ENCODE measurements at places on chromosomes 4 and X.
A peak's percentile ranks its signal among the peaks of the same experiment; 100 is the strongest.

DNA sequence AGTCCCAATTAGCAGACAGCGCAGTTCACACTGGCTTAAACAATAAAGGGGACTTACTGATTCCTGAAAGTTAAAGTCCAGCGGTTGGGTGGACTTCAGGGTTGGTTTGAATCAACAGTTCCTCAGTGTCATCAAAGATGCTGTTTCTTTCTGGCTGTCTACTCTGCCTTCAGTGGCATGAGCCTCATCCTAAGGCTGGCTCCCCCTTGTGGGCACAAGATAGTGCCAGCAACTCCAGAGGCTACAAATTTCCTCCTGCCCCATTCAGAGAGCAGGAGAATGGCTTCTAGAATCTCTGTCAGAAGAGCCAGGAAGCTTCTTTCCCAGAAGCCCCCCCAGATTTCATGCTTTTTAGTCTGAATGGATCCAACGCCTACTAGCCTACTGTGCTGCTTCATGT is 82.4 kb upstream of the MTM1 start:
- no peaks in the 10 kb centered on the region for H3K36me3 ChIP-seq
- H3K27me3 ChIP-seq = peaks cover 3% of the 10 kb centered on the region
- H3K27ac ChIP-seq = no peak overlapping the region
- DNase-seq = peak; percentile 57
- H3K4me1 ChIP-seq = peaks cover 26% of the 10 kb centered on the region
- H3K4me3 ChIP-seq = no peak overlapping the region

DNA sequence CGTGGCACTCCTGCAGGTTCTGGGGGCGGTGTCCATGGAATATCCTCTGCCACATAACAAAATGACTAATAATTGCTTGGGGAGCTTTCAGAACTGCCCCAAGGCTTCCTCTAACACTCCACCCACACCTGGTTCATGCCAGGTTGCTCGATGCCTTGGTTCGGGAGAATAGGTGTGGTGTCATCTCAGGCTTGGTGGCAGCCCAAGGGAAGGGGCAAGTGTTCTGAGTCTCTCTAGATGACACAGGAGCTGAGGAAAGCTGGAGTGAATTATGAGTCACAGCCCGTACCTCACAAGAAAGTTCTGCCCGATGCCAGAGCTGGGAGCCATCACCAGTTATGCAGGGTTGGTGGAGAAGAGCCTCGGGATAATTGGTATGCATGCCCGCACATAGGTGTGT is 14.7 kb downstream of the FTSJ1 start:
- H3K27ac ChIP-seq = no peak overlapping the region
- H3K36me3 ChIP-seq = peaks cover 4% of the 10 kb centered on the region
- H3K27me3 ChIP-seq = no peaks in the 10 kb centered on the region
- DNase-seq = no peak
- no peak overlapping the region for H3K4me3 ChIP-seq

- no peak overlapping the region for H3K4me3 ChIP-seq
- peaks cover 3% of the 10 kb centered on the region for H3K27me3 ChIP-seq
- no peaks in the 10 kb centered on the region for H3K4me1 ChIP-seq
- no peak overlapping the region for H3K27ac ChIP-seq
These were observed 45.8 kb downstream of the DCLK2 start for GRCh38 chr4:150123796-150124677.

GRCh38 chr4:174674305-174674840 is 152.1 kb upstream of the HPGD start:
- H3K27me3 ChIP-seq = peaks cover 2% of the 10 kb centered on the region
- no peaks in the 10 kb centered on the region for H3K36me3 ChIP-seq
- no peak overlapping the region for H3K4me3 ChIP-seq
- H3K4me1 ChIP-seq = no peaks in the 10 kb centered on the region
- no peak overlapping the region for H3K27ac ChIP-seq

DNA sequence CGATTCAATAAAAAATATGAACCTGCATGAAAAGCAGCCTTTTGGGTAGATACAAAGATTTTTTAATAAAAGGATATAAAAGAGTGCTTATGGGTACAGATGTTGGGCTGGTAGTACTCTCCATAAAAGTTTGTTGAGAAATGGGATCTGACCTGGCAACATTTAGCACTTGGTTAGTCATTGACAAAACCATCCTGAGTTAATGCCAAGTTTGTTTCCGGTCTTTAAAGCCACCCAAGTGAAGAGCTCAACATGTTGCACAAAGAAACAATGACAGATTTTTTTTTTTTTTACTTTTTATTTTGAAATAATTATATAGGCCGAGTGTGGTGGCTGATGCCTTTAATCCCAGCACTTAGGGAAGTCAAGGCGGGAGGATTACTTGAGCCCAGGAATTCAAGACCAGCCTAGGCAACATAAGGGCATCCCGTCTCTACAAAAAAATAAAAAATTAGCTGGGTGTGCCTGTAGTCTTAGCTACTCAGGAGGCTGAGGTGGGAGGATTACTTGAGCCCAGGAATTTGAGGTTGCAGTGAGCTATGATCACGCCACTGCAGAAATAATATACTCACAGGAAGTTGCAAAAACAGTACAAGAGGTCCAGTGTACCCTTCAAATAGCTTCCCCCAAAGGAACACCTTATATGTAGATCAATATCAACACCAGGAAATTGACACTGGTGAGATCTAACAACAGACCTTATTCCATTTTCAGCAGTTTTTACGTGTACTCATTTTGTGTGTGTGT is 16.6 kb downstream of the CHST7 start:
- no peak for DNase-seq
- H3K36me3 ChIP-seq = peaks cover 9% of the 10 kb centered on the region
- no peak overlapping the region for H3K27ac ChIP-seq
- H3K27me3 ChIP-seq = no peaks in the 10 kb centered on the region

DNA sequence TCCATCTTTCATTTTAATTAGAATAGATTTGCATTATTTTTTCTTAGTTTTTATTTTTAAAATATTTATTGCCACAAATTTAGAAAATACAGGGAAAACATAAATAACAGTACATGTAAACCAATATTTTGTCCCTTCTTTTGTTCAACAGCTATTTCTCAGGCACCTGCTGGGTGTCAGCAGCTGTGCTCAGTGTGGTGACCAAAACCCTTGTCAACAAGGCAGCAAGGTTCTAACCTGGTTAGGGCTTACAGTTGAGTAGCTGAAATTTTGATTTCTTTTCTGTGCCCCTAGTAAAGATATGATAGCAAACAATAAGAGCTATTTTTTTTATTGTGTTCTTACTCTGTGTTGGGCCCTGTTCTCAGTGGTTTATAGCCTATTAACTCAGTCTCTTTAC is 128.1 kb downstream of the PTTG2 start:
- H3K36me3 ChIP-seq = peaks cover 33% of the 10 kb centered on the region
- H3K4me1 ChIP-seq = peaks cover 5% of the 10 kb centered on the region
- no peak overlapping the region for H3K4me3 ChIP-seq
- H3K27ac ChIP-seq = no peak overlapping the region
- no peak for DNase-seq

DNA sequence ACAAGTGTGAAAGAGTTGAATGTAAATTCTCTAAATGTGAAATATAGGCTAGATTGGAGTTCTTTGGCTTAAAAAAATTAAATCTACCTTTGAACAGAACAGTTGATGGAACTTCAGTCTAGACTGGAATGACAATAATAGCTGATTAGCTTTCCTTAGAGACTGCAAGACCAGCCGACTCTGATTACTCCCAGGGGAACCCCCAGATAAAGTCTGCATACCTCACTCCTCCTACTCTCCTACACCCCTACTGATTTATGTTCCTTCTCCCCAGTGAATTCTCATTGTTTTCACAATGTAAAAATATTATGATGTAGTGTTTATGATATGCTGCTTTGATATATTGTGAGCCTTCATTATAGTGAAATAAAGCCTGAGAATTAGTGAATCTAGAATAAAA is 241.3 kb downstream of the CFAP299 start:
- H3K27ac ChIP-seq = no peak overlapping the region
- no peak for DNase-seq
- H3K4me1 ChIP-seq = no peaks in the 10 kb centered on the region
- H3K4me3 ChIP-seq = no peak overlapping the region
- no peaks in the 10 kb centered on the region for H3K36me3 ChIP-seq

- no peak overlapping the region for H3K27ac ChIP-seq
- H3K4me1 ChIP-seq = no peaks in the 10 kb centered on the region
- H3K4me3 ChIP-seq = no peak overlapping the region
- no peaks in the 10 kb centered on the region for H3K36me3 ChIP-seq
- DNase-seq = no peak
These were observed 5.3 kb downstream of the YIPF7 start for GRCh38 chr4:44646151-44646550.

DNA sequence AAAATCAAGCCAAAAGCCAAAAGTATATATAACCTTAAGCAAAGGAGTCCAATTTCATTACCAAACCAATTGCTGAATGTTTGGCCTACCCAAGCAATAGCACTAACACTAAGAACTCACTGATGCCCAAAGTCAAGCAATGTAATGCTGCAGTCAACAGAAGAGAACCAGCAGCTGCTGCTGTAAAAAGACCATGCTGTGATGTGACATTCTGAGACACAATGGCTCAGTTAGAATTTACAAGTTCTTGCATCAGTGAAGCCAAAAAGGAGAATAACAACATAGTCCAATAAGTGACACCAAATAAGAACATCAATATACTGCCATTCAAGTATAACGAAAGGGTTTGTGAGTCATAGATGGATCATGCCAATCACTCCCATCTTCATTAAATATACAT is 514.0 kb upstream of the DIAPH2 start:
- H3K27ac ChIP-seq = no peak overlapping the region
- H3K36me3 ChIP-seq = no peaks in the 10 kb centered on the region
- H3K4me3 ChIP-seq = no peak overlapping the region
- H3K4me1 ChIP-seq = no peaks in the 10 kb centered on the region

DNA sequence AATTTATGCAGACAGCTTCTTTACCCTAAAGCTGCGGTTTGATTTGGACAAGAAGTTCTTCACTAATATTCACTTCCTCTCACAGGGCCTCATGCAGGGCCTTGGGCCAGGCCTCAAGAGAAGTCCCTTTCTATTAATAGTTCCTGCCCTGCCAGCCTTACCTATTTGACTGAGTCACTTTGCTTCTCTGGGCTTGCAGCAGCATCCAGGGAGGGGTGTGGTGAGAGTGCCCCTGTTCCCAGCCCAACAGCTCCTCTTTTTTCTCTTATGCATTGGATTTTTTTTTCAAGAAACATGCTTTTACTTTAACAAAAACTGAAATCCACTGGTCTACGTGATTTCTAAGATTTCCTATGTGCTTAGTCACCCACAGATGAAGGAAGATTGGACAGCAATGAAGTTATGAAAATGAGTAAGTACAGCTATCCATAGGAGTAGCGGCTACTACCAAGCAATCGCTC is 26.7 kb downstream of the FAM156B start:
- H3K36me3 ChIP-seq = no peaks in the 10 kb centered on the region
- H3K4me3 ChIP-seq = no peak overlapping the region
- peaks cover 12% of the 10 kb centered on the region for H3K27me3 ChIP-seq

- peak overlapping the region; percentile 14 for H3K27ac ChIP-seq
- peaks cover 61% of the 10 kb centered on the region for H3K4me1 ChIP-seq
- DNase-seq = no peak
- H3K36me3 ChIP-seq = peaks cover 13% of the 10 kb centered on the region
- H3K27me3 ChIP-seq = no peaks in the 10 kb centered on the region
- H3K4me3 ChIP-seq = no peak overlapping the region
These were observed 178.1 kb downstream of the MAML3 start for GRCh38 chr4:139975830-139976272.

DNA sequence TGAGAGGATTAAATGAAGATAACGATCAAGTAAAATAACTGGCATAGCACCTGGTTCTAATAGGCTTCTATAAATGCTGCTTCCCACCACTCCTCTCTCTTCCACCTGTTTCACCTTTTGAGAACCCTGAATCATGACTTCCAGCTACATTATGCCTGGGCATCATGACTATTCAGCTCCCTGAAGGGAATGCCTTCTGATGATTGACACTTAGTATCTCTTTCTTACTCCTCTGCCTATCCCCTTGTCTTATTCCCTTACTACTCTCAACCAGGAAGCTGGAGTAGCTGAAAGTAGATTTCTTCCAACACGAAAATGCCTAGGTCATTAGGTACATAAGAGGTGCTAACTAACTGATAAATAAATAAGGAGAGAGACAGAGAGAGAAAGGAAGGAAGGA is 24.7 kb upstream of the CXCL8 start:
- no peaks in the 10 kb centered on the region for H3K36me3 ChIP-seq
- no peaks in the 10 kb centered on the region for H3K4me1 ChIP-seq
- no peak overlapping the region for H3K4me3 ChIP-seq
- no peak overlapping the region for H3K27ac ChIP-seq
- no peak for DNase-seq

DNA sequence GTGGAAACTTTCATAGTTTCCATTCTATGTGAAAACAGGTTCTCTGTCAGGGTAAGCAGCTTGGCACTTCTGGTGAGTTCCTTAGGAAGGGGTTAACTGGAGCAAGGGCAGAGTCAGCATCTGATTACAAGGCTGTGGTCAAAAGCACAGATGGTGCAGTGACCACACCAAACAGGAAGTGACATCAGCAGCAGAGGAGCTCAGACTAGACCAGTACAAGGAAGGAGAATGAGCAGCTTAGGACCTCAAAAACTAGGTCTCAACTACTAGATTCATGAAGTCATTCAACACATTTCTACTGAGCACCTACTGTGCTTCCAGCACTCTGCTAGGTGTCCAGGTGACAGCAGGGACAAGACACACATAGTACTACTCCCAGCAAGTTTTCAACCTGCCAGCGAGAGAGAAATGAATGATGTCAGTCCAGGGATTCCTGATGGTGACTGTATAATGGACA is 130.2 kb downstream of the AMELX start:
- peaks cover 4% of the 10 kb centered on the region for H3K4me1 ChIP-seq
- no peak overlapping the region for H3K4me3 ChIP-seq
- DNase-seq = no peak
- H3K27me3 ChIP-seq = peaks cover 15% of the 10 kb centered on the region
- H3K27ac ChIP-seq = no peak overlapping the region

GRCh38 chrX:65783746-65784145 is 116.3 kb downstream of the MSN start:
- no peak overlapping the region for H3K4me3 ChIP-seq
- no peaks in the 10 kb centered on the region for H3K27me3 ChIP-seq

- H3K4me3 ChIP-seq = no peak overlapping the region
- H3K27ac ChIP-seq = no peak overlapping the region
- H3K4me1 ChIP-seq = no peaks in the 10 kb centered on the region
- no peak for DNase-seq
These were observed 355.6 kb downstream of the CBLL2 start for GRCh38 chrX:22628275-22628674.

DNA sequence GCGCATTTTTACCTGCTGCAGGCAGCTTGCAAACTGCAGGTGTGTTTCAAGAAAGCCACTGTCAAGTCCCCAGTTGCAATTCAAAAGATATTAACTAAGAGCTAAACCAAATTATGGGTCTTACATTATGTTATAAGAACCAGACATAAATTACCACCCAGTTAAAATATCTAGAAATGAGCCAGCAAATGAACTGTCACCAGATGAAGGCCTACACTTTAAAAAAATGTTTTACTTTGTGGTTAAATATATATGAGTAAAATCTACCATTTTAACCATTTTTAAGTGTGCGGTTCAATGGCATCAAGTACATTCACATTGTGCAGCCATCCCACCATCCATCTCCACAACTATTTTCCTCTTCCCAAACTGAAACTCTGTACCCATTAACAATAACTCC is 32.0 kb upstream of the TMEM131L start:
- H3K4me3 ChIP-seq = peak overlapping the region; percentile 78
- peak overlapping the region; percentile 95 for H3K27ac ChIP-seq
- no peak for DNase-seq
- H3K36me3 ChIP-seq = peaks cover 18% of the 10 kb centered on the region

Measured in activated CD8-positive, alpha-beta T cell treated with anti-CD3 and anti-CD28 coated beads, Interleukin-2, amount 10 ng/mL, durations not matched to agents 7 days and 5 days (primary cell).